Urothelium cell line (cell line): ENCODE measurements at places on chromosomes 4 and X.

GRCh38 chr4:55122235-55122634 is 3.2 kb downstream of the KDR start:
- DNase-seq: no peak

- peak; percentile 30 for DNase-seq
Observed at GRCh38 chrX:10507181-10507580, 113.2 kb downstream of the MID1 start.

- no peak for DNase-seq
Observed at GRCh38 chr4:182918044-182918607, 940 bp upstream of the DCTD start.

DNA sequence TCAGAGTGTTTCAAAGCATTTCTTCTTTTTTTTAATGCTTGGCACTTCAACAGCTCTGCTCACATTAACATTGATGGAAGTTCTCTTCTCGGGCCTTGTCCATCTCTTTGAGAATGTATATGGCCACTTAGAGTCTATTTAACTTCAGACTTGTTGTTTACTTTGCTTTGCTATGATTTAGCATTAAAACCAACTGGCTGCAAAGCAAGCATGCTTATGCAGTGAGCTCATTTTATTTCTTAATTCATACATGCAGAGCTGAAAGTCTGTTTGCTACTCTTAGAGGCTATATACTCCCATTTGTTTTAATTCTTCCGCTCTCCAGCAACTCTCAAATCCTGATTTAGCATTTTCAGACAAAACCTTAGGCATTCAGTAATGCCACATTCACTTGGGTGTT is 107.6 kb upstream of the PACRGL start:
- DNase-seq: no peak

GRCh38 chrX:39693298-39693697 is 404.5 kb downstream of the BCOR start:
- no peak for DNase-seq

- no peak for DNase-seq
Observed at GRCh38 chrX:118420462-118420861, 74.6 kb downstream of the WDR44 start.

- no peak for DNase-seq
Observed at GRCh38 chr4:145315811-145316225, 135.4 kb upstream of the OTUD4 start.

GRCh38 chrX:9519546-9520216 is 54.8 kb downstream of the TBL1X start:
- no peak for DNase-seq
